ENCODE measurements at places on chromosomes 16 and 17.

- no peak for DNase-seq
Measured at GRCh38 chr16:25372716-25373115, 115.1 kb upstream of the ZKSCAN2 start.

- no peak for DNase-seq
Measured at GRCh38 chr16:71430744-71431143, 11.1 kb downstream of the TLE7 start.

- no peak for DNase-seq
Measured at GRCh38 chr16:70700101-70701020, 14.5 kb upstream of the MTSS2 start.

DNA sequence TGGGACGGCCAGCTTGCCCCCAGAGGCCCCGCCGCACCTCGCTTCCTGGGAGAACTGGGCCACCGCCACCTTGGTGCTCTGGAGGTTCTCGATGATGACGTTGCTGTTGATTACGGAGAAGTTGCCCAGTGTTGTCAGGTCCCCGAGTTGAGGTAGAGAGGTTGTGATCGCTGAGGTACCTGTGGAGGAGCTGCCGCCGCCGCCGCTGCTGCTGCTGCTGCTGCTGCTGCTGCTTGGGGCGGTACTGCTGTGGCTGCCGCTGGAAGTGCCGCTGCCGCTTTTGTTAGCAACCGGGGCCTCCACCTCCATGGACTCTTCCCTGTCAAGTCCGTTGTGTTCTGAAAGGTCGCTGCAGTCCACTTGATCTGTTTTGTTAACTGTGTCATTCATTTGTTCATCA, 9.5 kb downstream of the SALL1 start:
- DNase-seq = no peak

DNA sequence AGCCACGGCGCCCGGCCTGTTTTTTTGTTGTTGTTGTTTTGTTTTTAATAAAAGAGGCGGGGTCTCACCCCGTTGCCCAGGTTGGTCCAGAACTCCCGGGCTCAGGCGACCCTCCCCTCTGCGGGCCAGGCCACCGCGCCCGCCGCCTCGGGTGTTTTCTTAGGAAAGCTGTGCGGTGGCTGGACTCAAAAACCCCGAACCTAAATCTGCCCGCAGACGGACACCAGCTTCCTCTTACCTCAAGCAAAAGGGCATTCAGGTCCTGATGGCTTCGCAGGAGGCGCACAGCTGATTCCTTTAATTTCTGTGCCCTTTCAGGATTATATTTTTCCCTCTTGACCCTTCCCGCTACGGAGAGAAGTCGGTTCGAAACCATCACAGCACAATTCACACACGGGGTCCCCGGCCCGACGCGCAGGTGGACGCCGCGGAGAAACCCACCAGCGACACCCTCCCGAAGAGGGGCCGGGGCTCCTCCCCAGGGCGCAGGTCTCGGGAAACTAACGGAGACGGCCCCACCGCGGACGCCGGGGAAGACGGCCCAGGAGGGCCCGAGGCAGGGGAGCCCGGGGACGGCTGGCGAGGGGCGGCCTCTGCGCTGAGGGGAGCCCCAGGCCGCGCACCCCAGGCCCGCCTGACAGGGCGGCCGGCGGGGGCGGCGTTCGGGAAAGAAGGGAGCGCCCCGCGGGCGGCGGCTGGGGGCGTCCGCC, 653 bp downstream of the FANCA start:
- no peak for DNase-seq

DNA sequence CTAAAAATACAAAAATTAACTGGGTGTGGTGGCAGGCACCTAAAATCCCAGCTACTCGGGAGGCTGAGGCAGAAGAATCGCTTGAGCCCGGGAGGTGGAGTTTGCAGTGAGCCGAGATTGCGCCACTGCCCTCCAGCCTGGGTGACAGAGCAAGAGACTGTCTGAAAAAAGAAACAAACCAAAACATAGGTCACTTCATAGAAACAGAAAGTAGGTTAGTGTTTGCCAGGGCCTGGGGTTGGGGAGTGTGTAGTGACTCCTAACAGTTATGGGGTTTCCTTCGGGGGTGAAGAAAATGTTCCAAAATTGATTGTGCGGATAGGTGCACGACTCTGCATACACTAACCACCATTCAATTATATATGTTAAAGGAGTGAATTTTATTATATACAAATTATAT, 59.2 kb downstream of the ATP2C2 start:
- no peak for DNase-seq

DNA sequence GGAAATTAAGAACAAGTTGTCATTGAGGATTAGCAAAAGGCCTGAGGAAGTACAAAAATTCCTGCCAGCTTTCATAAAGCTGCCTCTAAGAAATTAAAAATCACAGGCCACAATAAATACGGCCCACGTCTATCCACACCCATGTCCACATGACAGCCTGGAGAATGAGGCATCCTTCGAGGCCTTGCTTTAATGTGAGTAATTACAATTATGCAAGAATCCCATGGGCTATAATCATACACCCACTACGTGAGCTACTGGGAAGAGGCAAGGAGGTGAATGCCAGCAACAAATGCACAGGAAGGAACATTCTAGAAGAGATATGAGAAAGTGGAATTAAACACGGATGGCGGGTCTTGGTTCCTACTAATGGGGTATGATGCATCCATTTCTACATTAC, 65.4 kb upstream of the ZFHX3 start:
- DNase-seq = no peak

GRCh38 chr17:73541111-73541510, 103.1 kb downstream of the SDK2 start:
- DNase-seq = no peak

GRCh38 chr17:49388290-49388640, 26.2 kb upstream of the ZNF652 start:
- DNase-seq = no peak

GRCh38 chr16:26731729-26732128, 335.0 kb upstream of the C16orf82 start:
- DNase-seq = no peak

DNA sequence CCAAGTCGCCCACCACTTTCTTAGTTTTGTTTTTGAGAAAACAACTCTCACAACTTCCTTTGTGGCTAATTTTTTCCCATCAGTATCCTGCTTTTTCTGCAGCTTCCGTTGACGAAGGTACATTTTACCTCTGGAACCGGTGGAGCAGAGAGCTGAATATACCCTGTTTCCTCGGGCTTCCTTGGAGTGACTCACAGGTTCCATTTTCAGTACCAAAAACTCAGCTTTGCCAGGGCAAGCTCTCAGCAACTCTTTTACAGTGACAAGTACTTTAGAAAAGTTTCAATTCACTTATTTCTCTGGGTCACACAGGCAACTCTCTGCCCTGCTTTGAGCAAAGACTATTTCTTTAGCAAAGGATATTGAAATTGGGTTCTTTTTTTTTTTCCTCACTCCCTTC, 318.9 kb downstream of the SNX29 start:
- no peak for DNase-seq

- DNase-seq = no peak
Measured at GRCh38 chr17:50527155-50527762, 5.3 kb upstream of the EPN3 start.

DNA sequence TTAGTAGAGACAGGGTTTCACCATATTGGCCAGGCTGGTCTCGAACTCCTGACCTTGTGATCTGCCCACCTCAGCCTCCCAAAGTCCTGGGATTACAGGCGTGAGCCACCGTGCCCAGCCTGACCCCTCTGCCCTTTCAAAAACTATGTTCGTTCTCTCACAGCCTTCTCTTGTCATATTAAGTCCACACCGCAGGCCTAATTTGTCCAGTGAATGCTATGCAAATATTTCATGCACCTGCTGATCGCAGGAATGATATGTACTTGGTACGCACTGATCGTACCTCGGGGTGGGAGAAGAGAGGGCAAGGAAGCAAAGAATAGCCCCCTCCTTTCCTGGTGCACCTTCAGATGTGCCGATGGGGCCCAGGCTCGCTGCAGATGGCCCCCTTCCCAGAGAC, 3.0 kb upstream of the BIRC5 start:
- no peak for DNase-seq

DNA sequence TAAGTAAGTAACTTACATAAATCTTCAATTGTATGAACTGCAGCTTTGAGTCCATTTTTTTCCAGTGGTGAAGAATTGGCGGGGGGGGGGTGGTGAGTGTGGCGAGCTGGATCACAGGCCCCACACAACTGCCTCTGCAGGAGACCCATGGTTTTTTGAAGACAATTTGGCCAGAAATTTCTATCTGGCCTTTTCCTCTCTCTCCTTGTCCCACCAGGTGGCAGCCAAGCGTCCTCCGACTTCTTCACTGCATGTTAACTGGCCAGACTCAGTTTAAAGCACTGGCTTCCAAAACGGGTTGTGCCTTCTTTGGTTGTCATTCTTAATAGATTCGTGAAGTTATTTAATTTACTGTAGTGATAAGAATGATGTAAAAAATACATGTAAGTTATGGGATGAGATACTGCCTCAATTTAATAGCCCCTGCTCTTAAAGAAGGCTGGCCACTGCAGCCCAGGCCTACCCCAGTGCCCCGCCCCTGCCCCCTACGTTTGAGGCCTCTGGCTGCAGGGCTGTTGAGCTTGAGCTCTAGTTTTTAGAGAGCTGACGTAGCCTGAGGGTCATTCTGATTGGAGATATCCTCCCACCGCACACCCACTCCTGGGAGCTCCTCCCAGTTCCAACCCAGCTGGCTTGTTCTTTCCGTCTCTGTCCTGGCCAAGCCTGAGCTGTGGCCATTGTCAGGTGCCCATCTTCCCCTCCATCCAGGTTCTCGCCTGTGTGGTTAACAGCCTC, 36.4 kb downstream of the AKAP1 start:
- no peak for DNase-seq

DNA sequence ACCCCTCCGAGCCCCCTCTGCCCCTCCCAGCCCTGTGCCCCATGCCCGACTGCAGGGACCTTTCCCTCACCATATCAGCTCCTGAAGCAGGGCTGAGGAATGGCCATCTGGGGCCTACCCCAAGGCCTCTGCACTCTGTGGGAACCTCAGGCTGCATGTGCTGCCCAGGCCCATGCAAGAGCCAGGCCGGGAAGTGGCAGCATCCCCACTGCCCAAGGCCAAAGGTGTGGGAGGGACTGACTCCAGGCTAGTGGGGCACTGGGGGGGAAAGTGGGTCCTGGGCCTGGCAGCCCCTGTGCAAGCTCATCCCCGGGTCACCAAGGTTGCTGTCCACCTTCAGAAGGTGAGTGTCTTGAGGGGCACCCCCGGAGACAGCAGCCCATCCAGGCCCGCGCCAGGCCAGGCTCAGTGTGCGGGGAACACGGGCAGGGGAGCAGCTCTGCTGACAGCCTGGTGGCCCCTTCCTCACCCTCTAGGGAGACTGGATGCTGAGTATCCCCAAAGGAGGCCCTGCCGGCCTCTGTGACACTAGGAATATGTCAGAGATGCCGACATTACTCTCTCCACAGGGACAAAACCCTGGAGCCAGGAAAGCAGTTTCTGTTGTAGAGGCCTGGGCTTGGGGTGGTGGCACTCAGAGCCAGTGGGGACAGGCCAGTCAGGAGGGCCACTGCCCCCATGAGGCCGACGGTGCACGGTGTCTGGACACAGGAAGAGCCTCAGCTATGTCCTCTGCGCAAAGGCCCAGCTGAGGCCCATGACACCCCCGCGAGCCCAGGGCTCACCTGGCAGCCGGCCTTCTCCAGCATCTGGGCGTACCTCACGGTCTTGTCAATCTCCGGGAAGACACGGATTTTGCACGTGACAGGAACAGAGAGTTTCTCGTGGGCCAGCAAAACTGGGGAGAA, 3.3 kb downstream of the DUS1L start:
- no peak for DNase-seq

DNA sequence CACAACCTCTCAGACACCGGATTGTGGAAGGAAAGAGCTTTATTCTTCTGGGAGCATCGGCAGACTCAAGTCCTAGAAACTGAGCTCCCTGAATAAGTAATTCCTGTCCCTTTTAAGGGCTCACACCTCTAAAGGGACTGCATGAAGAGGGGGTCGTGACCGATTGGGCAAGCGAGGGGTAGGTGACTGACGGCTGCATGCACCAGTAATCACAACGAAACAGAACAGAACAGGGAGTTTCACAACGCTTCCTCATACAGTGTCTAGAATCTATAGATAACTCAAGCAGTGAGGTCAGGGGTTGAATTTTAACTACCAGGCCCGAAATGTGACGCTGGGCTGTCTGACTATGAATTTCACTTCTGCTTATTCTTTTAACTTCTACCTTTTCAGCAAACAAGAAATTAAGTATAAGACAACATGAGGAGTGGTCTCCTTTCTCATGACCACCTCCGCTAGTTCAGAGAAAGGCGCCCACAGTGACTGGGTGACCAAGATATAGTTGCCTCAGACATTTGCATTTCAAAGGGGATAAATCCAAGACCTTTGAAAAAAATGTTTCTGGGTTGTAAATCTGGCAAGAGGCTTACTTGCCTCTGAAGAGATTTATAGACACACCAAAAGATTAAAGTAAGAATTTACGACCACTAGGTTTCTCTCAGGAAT, 88.4 kb upstream of the ATF7IP2 start:
- DNase-seq = no peak

GRCh38 chr17:56997313-56997712, 19.4 kb downstream of the SCPEP1 start:
- no peak for DNase-seq

DNA sequence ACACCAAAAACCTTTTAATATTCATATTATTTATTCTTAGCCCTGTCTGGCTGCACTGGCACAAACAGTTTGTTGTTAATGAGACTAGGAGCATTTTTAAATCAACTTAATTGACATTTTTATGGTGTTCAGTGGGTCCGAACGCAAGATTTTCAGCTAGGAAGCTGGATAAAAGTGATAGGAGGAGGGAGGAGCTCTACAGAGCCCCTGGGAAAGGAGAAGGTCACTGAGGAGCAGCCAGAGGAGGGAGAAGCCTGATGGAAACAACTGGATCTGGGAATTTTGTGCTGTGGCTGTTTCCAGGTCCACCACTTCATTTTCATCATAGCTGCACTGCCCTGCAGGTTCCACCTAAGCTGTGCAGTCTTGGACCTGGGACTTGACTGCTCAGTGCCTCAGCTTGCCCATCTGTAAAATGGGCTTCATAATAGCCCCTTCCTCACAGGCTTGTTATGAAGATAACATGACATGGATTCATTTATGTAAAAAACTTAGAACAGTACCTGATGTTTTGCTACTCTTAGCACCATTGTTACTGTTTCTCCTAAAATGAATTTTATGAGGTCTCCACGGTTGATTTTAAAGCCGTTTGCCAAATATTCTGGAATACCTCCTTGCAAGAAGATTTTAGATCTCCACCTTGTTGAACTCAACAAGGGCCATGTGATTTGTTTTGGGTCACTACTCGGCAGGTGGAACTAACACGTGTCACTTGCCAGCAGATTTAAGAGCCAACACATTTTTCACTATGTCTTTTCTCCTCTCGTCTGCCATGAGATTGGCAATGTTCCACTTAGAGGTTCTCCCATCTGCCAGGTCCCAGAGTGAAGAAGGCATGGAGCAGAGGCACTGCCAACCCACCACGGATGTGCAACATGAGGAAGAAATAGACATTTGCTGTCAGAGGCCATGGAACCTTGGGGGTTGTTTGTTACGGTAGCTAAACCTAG, 18.7 kb upstream of the GRIN2A start:
- no peak for DNase-seq

DNA sequence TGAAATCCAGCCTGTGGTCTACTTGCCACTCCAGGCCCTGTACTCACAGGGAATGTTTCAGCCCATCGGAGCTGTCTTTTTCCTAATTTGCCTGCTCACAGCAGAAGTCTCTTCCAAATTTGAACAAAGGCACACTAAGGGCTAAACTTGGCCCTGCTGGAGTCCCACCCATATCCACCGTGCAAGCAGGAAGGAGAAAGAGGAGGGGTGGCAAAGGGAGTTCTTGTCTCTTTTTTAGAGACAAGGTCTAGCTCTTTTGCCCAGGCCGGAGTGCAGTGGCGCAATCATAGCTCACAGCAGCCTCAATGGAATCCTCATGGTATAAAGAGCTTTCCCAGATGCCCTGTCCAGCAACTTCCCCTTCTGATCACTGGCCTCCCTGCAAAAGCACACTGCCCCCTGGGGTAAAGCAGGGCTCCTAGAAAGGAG, 2.7 kb upstream of the PRM1 start:
- DNase-seq = no peak

Measured in stimulated activated naive CD4-positive, alpha-beta T cell treated with Interleukin-2 at 50 U/mL for 16 hours (primary cell).